ENCODE measurements at places on chromosomes 6 and 20.

DNA sequence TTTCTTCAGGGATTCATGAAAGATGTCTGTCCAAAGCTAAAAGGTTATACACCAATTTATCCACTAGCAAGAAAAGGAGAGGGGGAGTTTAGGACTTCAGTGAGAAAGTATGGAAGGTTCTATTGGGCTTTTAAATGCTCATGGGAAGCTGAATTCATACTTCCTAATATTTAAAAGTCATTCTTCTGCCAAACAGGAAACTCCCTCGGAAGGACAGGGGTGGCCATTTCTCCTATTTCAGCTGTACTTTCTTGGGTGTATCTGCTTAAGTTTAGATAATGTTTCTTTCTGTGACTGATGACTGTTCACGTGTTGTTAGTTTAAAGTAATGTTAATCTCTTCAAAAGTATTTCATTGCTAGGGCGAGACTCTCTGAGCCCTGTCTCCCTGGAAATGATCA is 80.5 kb upstream of the IFNGR1 start:
- DNase-seq: no peak

GRCh38 chr20:63546256-63546955 is 1.1 kb downstream of the SRMS start:
- DNase-seq: no peak

GRCh38 chr20:9411833-9412232 is 102.6 kb upstream of the LAMP5 start:
- no peak for DNase-seq

DNA sequence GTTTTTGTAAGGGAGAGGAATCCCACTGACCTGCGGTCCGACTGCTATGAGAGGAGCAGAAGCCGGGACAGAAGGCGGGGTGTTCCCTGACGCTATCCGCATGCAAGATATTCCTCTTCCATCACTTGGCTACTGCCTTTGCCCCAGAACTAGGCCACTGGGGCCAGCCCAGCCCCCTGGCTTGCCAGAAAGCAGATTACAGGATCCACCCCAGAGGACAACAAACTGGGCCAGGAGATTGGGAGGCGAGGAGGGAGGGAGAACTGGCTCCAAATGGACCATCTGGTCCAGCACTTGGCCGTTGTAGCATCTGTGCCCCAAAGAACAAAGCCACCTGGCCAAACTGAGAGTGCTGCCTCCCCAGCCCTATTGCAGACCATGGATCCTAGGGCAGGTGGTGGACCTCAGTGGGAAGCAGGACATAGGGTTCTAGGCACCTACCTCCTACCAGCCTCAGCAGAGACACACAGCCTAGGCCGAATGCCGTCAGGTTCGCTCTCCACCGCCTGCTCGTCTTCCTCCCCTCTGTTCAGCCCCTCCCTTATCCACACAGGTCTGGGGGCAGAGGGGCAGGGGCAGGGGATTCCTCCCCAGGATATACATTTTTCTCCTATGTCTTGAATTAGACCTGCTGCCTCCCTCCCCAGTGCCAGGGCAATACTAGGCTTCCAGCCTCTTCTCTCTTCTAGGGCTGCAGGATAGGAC is 4.0 kb downstream of the MDGA1 start:
- DNase-seq: no peak

DNA sequence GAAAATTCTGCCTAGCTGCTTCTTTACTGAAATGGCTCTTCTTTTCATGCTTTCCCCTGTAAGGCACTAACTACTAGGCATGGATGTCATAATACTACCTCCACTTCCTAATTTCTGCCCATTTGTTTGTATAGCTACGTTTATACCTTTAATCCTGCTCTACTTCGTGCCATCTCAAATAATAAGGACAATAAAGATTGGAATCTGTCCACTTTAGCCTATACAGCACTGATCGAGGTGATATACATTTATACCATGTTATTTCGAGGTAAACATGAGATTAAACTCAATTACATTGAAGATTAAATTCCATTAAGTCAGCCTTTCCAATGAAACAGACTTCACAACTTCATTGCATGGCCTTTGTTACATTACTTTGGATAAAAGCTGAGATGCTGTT is 390.6 kb upstream of the MARCKS start:
- DNase-seq: no peak

DNA sequence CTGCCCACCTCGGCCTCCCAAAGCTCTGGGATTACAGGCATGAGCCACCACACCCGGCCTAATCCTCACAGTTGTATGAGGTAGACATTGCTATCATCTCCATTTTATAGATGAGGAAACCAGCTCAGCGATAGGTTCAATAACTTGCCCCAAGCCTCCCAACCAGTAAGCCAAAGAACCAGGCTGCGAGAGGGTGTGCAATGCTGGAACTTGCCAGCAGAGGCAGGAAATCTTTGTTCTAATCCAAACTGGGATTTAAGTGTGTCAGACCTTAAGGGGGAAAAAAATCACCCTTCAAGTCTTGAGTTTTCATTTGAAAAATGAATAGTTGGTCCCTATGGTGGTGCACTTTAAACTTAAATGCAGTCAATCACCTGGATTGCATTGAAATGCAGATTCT is 20.1 kb upstream of the RNGTT start:
- no peak for DNase-seq

DNA sequence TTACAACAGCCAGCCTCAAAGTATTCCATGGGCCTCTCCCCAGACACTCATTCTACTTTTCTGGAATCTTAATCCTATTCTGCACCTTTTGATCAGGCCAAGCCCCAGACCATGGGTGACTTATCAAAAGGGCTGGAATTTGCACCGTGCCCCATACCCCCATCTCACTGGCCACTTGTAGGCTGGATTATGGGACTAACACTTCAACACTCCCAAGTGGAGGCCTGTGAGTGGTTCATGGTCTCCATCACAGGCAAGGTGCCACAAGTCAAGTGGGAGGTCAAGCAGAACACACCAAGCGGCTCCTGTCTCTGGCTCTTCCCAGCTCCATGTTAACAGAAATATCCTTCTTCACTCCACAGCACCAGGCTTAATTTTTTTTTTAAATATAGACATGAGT is 212.3 kb upstream of the HEY2 start:
- DNase-seq: no peak

- no peak for DNase-seq
These were observed 856 bp downstream of the TP53TG5 start for GRCh38 chr20:45377269-45377668.

DNA sequence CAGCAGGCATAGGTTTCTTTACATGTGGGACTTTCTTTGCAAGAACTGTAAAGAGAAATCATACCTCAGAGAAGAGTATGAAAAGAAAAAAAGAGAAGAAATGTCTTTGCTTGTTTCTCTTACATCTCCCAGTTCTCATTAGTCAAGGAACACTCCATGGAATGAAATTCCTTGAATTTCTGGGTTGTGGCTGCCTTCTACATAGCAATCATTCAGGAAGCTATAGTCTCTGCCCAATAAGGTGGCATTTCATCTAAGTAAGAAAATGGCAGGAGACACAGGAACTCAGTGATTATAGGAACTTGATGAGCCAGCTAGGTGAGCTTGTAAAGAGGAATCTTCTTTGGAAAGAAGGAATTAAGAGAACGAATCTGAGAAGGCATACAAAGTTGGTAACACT is 197.0 kb upstream of the FKBP1C start:
- DNase-seq: no peak

GRCh38 chr6:100349366-100349765 is 115.4 kb downstream of the SIM1 start:
- no peak for DNase-seq

DNA sequence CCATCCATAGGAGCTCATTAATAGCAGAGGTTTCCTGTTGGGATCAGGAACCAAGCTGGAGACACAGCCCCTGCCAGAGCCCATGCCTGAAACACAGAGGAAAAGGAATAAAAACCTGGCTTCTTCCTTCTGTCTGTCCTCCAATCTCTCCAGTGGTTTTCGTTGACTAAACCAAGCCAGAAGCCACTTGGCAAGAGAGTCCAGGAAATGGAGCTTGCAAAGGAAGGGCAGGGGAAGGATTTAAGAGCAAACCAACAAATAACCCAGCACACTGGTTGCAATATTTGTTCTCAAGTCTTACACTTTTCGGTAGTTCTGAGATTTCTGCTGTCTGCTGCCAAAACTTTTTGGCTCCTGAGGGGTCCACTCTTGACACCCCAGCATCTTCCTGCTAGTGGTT is 137.0 kb upstream of the BMP2 start:
- DNase-seq: no peak

- no peak for DNase-seq
These were observed 1.8 kb downstream of the CHMP4B start for GRCh38 chr20:33812908-33813462.

- DNase-seq: no peak
These were observed 50.4 kb downstream of the YTHDF1 start for GRCh38 chr20:63165356-63166192.

GRCh38 chr6:167557675-167558074 is 232.8 kb downstream of the TTLL2 start:
- DNase-seq: no peak

- no peak for DNase-seq
These were observed 228.8 kb upstream of the FAM83B start for GRCh38 chr6:54617730-54618129.

DNA sequence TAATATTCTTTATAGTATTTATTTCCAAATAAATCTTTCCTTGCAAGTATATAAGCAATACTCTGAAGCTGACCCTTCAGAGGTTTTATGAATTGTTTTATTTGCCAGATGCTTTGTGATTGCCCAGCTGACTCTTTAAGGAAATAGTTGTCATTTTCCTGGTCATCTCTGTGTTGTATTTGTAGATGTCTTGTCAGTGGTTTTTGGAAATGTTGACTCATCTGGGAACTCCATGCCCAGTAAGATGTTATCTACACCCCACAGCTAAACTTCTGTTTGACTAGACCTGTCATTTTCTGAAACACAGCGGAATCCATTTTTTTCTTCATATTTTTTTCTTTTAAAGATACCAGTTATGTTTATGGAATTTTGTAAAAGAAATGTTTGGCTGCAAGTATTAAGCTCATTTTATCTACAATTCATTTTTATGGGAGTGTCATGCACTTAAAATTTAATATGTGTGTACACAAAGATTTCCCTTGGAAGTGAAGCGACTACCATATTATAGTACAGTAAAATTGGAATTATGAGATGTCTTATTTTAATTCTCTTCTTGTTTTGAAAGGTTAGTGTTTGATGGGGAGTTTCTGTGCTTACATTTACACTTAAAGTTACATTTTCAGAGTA is 491.0 kb downstream of the NKAIN2 start:
- no peak for DNase-seq

DNA sequence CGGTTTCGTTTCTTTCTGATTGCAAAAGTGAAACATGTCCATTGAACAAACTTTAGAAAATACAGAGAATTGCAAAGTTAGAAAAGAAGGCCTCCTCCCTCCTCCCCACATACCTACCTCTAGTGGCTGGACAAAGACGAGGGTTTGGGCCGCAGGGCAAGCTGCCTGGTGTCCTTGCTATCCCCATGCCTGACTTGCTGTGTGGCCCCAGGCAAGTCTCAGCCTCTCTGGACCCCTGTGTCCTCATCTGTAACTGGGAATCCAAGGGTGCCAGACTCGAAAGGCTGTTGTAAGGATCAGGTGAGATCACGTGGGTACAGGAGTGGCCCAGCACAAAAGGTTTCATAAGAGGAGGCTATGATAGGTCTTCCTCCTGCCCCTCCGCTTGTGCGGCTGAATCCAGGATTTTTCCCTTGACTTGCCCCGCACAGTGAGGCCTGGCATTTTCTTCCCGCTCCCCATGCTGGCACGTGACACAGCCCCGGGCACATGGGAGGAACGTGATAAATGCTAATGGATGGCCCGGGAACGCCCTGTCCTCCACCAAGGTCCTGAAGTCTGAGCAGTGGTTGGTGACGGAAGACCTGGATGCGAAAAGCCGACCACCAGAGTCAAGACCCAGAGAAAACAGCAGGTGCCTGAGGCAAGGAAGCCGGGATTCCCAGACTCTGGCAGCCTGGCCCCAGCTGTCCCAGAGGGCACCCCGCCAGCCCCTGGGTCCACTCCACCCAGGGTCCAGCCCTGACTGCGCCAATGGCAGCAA is 55.8 kb downstream of the UBE2V1 start:
- DNase-seq: no peak

GRCh38 chr6:69663215-69663614 is 133.6 kb downstream of the LMBRD1 start:
- DNase-seq: no peak

GRCh38 chr6:45645302-45645701 is 267.6 kb upstream of the SUPT3H start:
- DNase-seq: no peak

GRCh38 chr6:422433-423054 is 31.0 kb downstream of the IRF4 start:
- peak; percentile 52 for DNase-seq

GRCh38 chr6:159084493-159085091 is 39.8 kb upstream of the TAGAP start:
- no peak for DNase-seq

DNA sequence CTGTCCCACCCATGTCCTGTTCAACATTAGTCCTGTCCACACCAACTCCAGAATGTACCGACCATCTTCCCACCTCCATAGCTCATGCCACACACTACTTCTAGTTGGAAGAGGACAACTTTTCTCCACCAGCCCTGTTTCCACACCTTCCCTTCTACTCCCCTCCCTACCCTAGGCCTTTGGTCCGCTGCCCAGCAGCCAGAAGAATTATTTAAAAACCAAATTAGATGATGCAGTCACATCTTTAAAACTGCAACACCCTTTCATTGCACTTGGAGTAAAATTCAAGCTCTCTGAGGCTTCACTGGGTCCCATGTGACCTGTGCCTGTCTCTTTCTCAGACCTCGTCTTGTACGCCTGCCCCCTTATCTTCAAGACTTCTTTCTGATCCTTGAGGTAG is 53.8 kb downstream of the BANF2 start:
- no peak for DNase-seq

DNA sequence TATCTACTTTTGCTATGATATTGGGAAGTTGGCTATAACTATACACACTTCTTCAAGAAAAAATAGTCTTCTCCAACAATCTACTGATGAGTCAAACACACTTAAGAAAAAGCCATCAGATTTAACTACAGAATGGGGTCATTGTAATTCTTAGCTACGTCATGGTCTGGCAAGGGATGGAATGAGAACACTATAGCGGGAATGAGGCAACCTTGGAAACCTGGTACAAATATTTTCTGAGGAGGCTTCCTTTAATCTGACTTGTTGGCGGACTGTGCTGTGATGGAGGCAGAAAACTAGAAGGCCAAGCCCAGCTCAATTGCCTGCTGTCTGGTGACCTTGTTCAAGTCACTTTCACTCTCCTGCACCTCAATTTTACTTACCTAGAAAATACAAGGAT is 586.8 kb upstream of the JAG1 start:
- DNase-seq: no peak

GRCh38 chr6:28303570-28303969 is 22.2 kb downstream of the PGBD1 start:
- no peak for DNase-seq

DNA sequence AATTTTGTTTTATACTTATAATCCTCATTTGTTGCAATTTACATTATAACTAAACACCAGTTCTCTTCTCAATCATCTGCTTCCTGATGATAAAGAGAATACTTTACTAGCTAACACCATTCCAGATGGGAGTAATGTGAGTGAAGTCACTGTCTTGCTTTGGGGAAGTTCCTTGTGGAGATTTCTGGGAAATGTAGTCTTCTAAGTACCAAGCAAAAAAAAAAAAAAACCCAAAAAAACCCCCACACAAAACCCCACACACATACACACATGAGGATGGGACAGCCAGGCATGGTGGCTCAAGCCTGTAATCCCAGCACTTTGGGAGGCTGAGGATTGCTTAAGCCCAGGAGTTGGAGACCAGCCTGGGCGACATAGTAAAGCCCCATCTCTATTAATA is 2.2 kb upstream of the SNPH start:
- no peak for DNase-seq

Data from activated T-helper 2 cell treated with anti-CD3 and anti-CD28 coated beads, Interferon-gamma antibody, Interleukin-2, Interleukin-4, amounts not matched to agents 10 μg/mL and 5 μg/mL and 100 μg/mL, durations not matched to agents 14 hours and 24 hours and 36 hours (primary cell).